GM12891 (cell line): ENCODE measurements at places on chromosomes 7 and 10.
A peak's percentile ranks its signal among the peaks of the same experiment; 100 is the strongest.

GRCh38 chr10:63605197-63605967, 84.2 kb downstream of the REEP3 start:
- no peak for DNase-seq

DNA sequence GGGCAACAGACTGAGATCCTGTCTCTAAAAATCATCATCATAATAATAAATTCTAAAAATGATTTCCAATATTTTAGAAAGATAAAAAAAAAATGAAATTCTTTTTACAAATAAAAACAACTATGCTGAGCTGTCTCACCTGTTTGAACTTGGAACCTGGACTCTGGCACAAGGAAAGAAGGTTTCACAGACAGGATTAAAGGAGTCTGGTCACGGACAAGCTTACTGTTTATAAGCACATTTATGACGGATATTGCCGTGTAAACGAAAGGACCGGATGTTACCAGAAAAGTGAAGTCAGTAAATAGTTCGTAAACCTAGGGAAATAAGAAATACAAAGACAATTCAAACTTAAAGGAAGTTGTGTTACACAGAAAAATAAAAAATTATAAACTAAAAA, 70.2 kb downstream of the KIAA1549 start:
- DNase-seq, result no peak

GRCh38 chr10:122421742-122422141, 32.7 kb upstream of the ARMS2 start:
- no peak for DNase-seq

GRCh38 chr7:121798896-121799295, 74.1 kb upstream of the PTPRZ1 start:
- DNase-seq, result no peak

DNA sequence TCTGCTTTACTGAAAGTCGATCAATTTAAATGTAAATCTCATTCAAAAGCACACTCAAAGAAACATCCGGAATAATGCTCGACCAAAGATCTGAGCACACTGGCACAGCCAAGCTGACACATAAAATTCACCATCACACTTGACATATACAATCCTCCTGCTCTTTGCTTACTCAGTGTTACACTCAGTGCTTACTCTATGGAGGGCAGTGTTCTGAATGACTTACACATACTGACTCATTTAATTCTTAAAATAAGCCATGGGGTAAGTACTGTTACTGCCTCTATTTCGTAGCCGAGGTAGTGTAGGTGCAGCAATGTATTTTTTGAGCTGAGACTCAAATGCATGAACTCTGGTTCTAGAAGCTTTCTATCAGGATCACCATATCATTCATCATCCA, 421.5 kb upstream of the LRRN3 start:
- DNase-seq, result no peak

- no peak for DNase-seq
Measured at GRCh38 chr7:13132314-13132713, 444.9 kb downstream of the ARL4A start.

DNA sequence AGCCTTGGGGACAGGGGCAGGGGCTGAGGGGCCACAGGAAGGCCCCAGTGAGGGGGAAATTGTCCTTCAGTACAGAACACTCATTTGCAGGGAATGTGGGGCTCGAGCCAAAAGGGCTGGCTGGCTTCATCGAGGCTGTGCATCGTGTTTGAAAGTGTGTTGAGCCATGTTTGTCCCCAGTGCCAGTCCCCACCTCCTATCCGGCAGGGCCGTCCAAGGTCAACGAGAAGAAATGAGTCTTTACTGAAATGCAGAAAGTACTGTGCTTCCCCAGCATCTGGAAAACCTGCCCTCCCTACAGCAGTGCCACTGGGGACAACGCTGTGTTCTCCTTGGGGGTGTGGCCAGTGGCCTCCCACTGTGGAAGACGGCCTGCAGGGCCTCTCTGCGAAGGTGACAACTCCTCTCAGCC, 214.1 kb downstream of the KLF6 start:
- no peak for DNase-seq

- no peak for DNase-seq
Measured at GRCh38 chr10:65375528-65375927, 1550.3 kb upstream of the LRRTM3 start.

GRCh38 chr10:94123258-94123995, 129.7 kb downstream of the PLCE1 start:
- DNase-seq, result no peak

- DNase-seq, result no peak
Measured at GRCh38 chr10:24988831-24989640, 26.9 kb downstream of the ENKUR start.

- peak; percentile 43 for DNase-seq
Measured at GRCh38 chr10:45373003-45373575, 927 bp upstream of the ALOX5 start.

- no peak for DNase-seq
Measured at GRCh38 chr7:43076606-43077005, 35.8 kb upstream of the HECW1 start.

DNA sequence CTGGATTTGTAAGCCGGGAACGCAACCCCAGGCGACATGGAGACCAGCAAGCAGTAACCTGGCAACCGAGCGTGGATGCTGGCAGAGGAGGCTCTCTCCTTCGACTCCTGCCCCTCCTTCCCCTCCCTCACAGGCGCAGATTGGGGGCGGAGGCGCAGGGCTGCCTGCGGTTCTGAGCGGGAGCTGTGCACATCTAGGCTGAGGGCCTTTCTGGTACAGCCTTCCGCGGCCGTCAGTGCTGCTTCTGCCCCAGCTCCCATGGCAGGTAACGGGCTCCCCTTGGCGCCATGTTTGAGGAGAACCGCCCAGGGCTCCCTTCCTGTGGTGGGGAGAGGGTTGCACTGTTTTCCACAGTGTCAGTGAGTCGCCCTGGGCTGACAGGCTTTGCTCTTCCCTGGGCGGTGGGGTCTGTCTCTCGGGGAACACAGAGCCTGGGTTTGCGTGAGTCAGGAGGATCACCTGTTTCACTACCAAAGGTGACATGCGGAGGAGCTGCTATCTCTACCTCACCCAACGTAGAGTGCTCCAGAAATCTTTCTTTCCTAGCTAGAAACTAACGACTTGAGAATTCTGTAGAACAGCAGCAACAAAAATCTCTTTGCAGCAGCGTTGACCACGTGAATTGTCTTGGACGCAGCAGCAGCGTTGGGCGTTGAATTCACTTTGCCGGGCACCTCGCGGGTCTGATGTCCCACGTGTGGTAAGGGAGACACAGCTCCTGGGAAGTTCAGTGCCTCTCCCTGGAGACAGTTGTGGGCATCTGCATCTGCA, 154.8 kb upstream of the COBL start:
- DNase-seq, result no peak

GRCh38 chr10:81496626-81497025, 378.4 kb upstream of the NRG3 start:
- DNase-seq, result no peak
